LHCN-M2 (cell line): ENCODE measurements at places on chromosomes 13 and 19. TPM values are rescaled to one million over a fixed set of nuclear protein-coding genes. Genes with fewer than 3 reads are reported as not detected.

TLE2 gene
- total RNA-seq, result 0.69 and 2.4 TPM in 2 replicates

DNA sequence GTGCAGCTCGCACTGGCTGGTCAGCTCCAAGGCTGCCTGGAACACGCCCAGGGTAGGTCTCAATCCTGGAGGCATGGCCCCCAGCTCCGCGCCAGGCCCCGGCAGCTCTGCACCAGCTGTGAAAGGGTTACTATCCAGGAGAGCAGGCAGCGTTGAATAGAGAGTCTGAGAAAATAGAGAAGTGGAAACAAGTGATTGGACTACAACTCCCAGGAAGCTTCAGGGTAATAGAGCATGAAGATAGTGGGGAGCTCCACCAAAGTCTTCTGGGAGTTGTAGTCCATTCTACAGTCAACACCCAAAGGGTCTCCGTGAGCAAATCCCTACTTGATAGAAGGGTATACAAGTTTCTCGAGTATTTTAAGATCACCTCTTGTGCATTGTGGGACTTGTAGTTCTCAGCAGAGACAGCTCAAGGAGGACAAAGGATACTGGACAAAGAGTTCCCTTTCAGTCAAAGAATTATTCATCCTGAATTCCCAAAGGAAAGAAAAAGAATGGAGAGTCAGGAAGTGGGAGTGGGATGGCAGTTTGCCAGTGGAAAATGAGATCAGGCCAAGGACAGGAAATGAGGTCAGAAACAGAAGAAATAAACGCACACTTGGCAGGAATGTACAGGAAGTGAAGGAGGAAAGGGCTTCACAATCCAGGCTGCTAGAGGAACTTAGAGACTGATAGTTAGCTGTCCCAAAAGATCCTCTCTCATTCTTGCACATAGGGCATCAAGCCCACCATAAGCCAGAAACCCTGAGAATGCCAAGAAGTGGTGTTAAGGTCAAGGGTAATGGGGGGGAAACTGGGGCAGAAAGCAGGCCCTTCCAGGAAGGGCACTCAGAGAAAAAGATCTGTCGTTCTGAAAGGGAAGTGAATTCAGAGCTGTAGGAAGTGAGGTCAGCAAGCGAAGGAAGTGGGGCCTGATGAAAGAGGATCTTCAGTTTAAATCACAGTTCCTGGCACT lies 5.5 kb upstream of the MAMSTR start:
- peak; percentile 95 for DNase-seq

DNA sequence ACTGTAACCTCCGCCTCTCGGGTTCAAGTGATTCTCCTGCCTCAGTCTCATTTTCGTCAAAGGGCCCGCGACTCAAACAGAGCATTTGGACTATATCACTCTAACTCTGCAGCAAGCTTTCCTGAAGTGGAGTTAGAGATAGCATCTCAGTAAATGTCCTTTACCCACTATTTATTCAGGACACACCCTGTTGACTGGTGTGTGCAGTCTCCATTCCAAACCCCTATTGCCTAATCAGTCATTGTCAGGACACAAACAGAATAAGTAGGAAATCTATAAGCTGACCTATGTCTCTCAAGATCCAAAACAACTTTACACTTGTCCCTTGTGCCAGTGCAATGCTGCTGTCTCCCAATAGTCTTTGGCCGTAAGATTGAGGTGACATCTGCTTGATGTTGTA lies 1.4 kb downstream of the ZNF222 start:
- DNase-seq, result no peak

IL17D gene
- 4.9 and 7.1 TPM in 2 replicates for total RNA-seq

DNA sequence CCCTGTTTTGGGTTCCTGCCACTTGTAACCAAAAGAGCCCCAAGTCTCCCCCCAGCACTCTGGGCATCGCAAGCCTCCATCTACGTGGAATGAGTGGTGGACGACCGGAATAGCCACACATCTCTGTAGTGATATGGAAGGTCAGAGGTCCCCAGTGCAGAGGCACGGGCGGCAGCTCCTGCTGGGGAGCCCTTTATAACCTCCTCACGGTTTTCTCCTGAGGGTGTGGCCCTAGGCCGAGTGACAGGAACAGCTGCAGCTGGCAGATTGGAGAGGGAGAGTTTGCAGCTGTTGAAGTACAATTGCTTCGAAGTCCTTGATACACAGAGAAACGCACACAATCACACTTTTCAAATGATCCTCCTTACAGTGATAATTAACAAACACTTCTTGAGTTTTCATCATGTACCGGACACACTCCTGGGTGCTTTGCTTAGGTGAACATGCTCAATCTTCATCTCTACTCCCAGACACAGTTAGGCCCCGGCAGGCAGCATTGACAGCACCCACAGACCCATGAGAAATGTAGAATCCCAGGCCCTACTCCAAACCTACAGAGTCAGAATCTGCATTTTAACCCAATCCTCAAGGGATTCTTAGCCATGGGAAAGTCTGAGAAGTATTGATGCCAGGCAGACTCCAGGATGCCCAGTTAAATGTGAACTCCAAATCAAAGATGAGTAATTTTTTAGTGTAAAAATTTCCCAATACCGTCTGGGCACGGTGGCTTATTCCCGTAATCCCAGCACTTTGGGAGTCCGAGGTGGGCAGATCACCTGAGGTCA lies 4.9 kb upstream of the ZNF787 start:
- peak; percentile 98 for DNase-seq

- no peak for DNase-seq
Measured at GRCh38 chr19:47303966-47304365, 5.7 kb upstream of the C5AR1 start.

MED4 gene
- total RNA-seq, result 29.8 and 30.6 TPM in 2 replicates

DNA sequence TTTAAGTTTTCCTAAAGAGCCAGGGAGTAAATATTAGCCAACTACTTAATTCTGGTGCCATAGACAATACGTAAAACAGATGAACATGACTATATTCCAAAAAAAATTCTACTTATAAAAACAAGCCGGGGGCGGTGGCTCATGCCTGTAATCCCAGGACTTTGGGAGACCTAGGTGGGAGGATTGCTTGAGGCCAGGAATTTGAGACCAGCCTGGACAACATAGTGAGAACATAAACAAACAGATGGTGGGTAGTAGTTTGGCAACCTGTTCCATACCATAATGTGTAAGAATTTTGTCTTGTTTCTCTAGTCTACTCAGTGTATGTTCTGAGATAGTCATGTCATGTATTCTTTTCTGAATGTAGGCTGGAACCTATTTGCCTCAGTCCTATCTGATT lies 25.4 kb downstream of the ITM2B start:
- no peak for DNase-seq

DNA sequence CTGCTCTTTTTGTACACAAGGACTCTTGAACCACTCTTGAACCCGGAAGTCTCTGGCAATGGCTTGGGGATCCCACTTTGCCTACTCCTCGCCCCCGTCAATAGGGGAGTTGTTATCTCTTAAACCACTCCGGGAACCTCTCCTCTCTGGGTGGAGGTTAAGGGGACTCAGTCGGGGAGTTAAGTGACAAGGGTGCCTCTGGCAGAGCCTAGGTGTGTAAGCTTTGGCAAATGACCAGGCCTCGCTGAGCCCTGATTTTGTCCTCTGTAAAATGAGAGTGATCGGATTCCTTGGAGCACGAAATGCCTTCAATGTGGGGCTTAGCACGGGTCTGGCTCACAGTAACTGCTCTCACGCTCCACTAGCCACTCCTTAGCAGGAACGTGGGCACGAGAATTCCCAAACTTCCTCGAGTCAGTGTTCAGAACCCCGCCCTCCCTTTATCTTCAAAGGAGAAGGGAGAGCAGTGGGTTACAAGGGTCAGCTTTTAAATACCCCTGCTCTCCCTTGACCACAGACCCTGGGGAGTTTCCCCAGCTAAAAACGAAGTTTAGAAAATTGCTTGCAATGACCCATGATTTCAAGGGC lies 193.3 kb downstream of the KATNAL1 start:
- no peak for DNase-seq

DNA sequence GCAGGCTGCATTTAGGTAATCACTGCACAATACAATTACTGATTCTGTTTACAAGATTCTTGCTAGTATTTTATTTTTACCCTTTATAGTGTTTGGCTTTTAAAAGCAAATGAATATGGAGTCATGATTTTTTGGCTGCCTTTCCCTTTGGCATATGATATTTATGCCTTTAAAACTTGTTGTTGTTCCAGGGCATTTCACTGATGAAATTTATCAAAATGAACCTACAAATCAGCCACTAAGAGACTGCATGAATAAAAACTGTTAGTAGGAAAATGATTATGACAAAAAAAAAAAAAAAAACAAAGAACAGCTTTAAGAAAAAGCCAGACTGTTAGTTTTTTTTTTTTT lies 2.6 kb downstream of the CPB2 start:
- no peak for DNase-seq

DNA sequence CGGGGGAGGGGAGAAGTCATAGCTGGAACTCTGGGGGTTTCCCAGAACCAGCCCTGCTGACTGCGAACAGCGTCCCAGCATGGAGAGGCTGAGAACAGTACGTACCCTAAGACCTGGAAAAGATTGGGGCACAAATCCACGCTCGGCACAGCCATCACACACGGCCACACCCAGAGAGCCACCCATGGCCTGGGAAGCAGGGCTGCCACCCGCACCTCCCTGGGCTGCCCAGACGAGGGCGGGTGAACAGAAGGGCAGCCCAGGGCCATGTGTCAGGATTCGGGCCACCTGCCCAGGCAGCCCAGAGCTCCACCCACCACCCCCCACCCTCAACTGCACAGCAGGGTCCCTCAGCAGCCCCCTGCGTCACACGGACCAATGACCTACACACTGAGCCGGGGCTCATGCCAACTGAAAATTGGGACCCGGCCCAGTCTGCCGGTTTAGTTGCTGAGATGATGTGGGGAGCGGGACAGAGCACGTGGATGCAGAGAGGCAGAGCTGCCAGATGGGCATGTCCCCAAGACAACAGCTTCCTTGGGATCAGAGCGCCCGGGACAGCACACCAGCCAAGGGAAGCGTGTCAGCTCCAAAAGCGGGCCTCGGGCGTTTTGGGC lies 8.5 kb downstream of the UBXN6 start:
- DNase-seq, result no peak

DNA sequence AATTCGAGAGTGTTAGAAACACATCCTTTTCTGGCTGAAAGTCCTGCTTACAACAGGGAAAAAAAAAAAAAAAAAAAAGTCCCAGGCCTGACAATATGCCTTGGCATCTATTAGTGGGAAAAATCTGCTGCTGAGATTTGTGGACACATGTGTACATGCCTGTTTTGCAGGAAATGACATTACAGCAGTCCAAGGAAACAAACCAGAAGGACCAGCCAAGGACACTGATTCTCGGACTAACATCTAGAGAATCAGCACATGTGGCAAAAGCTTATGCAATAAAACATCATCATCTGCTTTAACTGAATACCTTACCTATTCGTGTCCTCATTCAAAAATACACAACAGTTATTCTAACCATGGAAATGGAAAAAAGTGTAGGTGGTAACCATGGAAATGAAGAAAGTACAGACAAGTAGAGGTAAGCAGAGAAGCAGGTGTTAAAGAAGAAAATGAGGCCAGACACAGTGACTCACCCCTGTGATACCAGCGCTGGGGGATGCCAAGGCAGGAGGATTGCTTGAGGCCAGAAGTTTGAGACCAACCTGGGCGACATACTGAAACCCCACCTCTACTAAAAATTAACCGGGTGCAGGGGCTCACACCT lies 9.4 kb upstream of the DPY19L3 start:
- DNase-seq, result no peak

GRCh38 chr19:17353386-17353785 lies 16.0 kb downstream of the GTPBP3 start:
- no peak for DNase-seq

- no peak for DNase-seq
Measured at GRCh38 chr19:39937787-39938186, 3.4 kb upstream of the FCGBP start.

KLF1 gene
- total RNA-seq, result not detected in 2 replicates

- DNase-seq, result no peak
Measured at GRCh38 chr13:43127103-43127798, 103.9 kb downstream of the DNAJC15 start.

- DNase-seq, result peak; percentile 22
Measured at GRCh38 chr19:17450264-17451075, 2.0 kb upstream of the TMEM221 start.

DNA sequence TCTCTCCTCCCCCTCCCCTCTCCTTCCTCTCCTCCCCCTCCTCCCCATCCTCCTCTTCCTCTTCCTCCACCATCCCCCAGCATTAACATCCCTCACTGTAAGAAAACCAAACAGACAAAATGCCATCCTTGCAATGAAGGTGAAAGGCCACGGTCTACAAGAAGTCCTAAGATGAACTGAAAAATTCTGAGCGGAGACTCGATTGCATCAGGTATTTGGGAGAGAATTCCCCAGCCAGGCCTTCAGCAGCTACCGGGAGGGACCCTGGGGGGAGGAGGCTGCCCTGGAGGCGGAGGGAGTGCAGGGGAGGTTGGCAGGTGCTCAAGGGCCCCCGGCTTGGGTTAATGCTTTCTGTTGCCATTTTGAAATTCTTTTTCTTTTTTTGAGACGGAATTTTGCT lies 10.1 kb upstream of the TIMM44 start:
- no peak for DNase-seq

GRCh38 chr13:99648927-99649326 lies 147.7 kb downstream of the TM9SF2 start:
- DNase-seq, result no peak

DNA sequence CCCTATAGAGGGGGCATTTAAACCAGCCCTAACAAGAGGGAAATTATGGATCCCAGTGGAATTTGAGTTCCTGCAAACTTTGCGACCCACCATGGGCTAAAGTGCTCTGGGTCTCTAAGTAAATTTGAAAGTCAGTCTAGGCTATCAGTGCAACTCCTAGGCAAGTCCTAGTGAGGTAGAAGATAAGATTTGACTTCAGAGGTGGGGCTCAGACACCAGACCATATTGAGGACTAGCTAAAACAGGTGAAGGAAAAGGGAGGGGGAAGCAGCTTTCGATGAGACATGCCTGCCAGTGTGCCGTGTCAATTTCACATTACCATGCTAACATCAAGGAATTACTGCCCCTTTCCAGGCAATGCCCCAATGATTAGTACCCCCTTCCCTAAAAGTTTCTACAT lies 38.4 kb downstream of the CD320 start:
- no peak for DNase-seq

DNA sequence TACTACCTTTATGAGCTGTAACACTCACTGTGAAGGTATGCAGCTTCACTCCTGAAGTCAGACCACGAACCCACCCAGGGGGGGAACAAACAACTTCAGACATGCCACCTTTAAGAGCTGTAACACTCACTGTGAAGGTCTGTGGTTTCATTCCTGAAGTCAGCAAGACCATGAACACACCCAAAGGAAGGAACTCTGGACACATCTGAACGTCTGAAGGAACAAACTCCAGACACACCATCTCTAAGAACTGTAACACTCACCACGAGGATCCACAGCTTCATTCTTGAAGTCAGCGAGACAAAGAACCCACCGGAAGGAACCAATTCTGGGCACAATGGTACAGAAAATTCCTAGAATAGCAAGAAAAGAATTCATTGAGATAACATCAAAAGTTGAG lies 1796.5 kb upstream of the MIR17HG start:
- DNase-seq, result no peak

GRCh38 chr13:101425156-101425471 lies 8.8 kb upstream of the NALCN start:
- DNase-seq, result no peak
